ENCODE measurements at places on chromosomes 5 and 9.

DNA sequence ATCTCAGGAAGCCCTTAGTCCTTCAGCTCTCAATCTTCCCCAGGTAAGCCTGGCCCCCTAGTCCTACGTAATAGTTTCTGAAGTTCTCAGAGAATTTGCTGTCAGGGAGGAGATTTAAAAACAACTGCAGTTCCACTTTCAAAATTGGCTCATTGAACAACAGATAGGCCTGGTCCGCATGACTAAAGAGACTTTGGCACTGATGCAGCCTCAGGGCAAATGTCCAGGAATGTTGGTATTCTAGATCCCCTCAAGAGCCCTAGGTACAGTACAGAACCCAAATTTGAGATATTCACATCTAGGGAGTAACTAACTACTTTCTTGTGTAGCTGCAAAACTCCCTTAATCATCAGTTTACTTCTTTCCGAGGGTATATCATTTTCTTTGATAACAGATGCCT is 162.8 kb downstream of the GABRG2 start:
- DNase-seq, result no peak

GRCh38 chr9:136345281-136346156 is 18.0 kb downstream of the DNLZ start:
- peak; percentile 52 for DNase-seq

DNA sequence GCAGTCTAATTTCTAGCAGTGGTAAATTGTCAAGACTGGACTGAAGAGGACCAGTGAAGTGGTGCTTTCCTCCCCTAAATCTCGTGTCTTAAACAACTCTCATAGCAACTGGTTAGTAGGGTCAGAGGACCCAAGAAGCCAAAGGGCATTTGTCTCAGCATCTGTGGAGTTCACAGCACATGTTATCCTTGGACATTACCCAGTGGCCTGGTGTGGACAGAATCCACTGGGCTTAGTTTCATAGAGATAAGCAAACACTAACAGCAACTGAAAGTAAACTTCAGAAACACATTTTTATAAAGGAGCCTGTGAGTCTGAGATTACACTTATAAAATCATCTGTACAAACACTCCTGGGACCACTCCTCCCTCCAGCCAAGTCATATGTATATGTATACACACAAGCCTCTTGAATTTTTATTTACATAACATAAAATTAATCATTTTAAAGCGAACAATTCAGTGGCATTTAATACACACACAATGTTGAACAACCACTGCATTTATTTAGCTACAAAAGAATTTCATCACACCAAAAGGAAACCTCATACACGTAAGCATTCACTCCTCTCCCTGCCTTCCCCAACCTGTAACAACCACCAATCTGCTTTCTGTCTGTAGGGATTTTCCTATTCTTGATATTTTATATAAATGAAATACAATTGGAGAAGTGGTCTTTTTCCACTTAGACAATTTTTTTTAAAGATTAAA is 457.8 kb downstream of the RASEF start:
- no peak for DNase-seq

GRCh38 chr9:105901514-105902109 is 207.3 kb downstream of the TMEM38B start:
- peak; percentile 21 for DNase-seq

DNA sequence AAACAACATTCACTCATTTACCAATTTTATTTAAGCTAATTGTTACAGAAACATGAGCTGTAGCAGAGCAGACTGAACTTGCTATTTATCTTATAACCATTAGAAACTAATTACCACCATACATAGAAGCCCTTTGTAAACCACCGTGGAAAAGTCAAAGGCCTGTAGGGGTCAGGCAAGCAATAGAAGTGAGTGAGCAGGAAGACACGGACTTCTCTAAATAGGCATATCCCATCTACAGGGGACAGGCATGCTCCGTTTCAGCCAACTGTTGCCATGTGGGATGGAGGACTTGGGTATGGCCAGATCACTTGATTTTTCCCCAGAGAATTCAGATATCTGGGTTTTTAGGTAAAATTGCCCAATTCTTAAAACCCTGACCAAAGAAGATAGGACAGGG is 44.8 kb downstream of the PRRC1 start:
- peak; percentile 13 for DNase-seq

GRCh38 chr5:111892949-111893348 is 136.0 kb upstream of the NREP start:
- no peak for DNase-seq

- DNase-seq, result no peak
Observed at GRCh38 chr9:16459421-16460148, 410.9 kb downstream of the BNC2 start.

GRCh38 chr5:62259699-62260250 is 46.2 kb upstream of the KIF2A start:
- no peak for DNase-seq

- no peak for DNase-seq
Observed at GRCh38 chr5:150077060-150077459, 9.3 kb downstream of the CSF1R start.

- DNase-seq, result no peak
Observed at GRCh38 chr9:20042128-20042711, 253.4 kb upstream of the SLC24A2 start.

- DNase-seq, result no peak
Observed at GRCh38 chr5:159936686-159937329, 20.5 kb downstream of the ADRA1B start.

DNA sequence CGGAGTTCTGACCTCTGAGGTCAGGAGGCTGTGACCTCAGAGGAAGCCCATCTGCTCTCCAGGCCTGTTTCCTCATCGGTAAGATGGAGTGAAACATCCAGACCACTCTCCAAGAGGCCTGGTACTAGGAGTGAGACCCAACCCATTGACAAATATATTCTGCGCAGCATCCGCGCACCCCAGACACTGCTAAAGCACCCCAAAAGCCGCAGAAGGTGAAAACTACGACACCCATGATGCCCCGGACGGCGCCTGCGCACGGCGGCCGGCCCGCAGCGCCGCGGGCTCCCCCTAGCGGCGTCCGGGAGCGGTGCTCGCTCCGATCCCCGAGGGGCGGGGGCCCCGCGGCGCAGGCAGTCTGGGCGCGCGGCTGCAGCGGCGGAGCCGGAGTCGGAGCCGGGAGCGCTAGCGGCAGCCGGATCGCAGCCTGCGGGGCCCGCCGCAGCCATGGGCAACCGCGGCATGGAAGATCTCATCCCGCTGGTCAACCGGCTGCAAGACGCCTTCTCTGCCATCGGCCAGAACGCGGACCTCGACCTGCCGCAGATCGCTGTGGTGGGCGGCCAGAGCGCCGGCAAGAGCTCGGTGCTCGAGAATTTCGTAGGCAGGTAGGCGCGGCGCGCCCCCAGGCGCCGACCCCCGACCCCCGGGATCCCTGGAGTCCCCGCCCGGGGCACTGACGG is at the start of gene DNM1:
TSS of gene DNM1 (plus strand) at position 356 of the 683 bp plus-strand sequence. CDS start at position 448, 92 bp downstream.
- DNase-seq, result no peak

DNA sequence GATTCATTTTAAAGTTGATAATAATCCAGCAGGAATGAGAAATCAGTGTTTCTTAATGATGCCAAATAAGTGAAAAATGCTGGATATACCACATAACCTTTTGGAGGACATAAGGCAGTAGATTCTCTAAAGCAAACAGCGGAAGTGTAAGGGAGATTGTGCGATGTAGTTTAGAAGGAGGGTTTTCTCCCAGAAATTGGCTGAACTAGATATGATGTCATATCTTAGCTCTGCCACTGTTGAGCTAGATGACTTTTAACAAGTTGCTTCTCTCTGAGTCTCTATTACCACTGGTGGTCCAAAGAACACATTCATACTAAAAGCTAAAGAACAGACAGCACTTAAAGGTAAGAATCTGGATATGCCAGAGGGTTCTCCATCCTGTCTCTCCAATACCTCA is 107.0 kb downstream of the NR6A1 start:
- no peak for DNase-seq

- no peak for DNase-seq
Observed at GRCh38 chr9:127788337-127789011, 2.6 kb downstream of the CDK9 start.

DNA sequence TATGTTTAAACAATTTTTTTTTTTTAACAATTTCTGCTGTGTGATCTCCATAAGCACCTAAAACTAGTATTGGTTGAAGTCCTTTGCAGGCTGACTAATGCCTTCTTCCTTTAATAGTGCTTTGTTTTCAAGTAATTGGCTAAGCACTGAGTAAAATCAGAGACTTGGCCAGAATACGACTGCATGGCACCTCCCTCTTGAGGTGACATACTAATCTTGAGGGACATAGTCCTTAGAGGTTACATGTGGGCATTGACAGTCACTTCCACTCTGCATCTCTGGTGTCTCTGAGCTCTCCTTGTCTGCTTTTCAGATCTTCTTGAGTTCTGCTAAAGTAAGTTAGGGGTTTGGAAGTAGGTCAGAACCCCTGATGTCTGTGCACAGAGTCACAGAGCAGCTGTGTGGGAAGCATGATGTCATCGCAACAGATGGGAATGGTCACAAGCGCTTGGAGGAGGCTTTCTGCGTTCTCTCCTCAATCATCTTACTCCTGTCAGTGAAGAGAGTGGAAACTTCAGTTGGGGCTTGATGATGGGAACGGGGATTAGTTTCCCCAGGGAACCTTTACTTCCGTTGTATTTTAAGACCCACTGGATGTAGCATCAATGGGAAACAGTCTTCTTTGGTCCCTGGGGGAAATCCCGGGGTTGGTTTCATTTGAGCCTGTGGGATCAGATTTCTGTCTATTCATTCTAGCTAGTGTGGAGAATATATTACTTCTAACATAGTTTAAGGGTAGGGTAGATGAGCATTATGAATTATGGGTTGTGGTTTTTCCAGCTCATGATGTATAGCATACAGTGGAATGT is 136.9 kb downstream of the ARHGAP26 start:
- DNase-seq, result no peak

GRCh38 chr5:134267366-134268018 is 41.6 kb upstream of the PPP2CA start:
- DNase-seq, result no peak

- DNase-seq, result no peak
Observed at GRCh38 chr5:58818465-58818864, 235.6 kb downstream of the RAB3C start.

DNA sequence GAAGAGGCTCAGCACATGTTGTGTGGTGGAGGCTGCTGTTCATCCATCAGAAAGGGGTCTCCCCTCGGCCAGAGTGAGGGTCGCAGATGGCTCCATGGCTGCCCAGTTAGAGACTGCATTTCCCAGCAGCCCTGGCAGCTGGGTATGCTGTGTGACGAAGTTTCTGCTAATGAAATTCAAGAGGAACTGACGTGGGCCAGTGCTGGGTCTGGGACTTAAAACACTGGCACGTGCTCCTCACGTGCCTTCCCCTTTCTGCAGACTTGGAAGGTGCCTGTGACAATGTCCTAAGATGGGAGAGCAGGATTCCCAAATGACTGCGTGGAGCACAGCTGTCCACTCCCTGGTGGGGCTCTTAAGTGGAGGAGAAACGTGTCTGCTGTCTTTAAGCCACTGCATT is 114.5 kb upstream of the RAPGEF1 start:
- DNase-seq, result no peak

- DNase-seq, result no peak
Observed at GRCh38 chr9:117411547-117411946, 3.3 kb downstream of the ASTN2 start.

DNA sequence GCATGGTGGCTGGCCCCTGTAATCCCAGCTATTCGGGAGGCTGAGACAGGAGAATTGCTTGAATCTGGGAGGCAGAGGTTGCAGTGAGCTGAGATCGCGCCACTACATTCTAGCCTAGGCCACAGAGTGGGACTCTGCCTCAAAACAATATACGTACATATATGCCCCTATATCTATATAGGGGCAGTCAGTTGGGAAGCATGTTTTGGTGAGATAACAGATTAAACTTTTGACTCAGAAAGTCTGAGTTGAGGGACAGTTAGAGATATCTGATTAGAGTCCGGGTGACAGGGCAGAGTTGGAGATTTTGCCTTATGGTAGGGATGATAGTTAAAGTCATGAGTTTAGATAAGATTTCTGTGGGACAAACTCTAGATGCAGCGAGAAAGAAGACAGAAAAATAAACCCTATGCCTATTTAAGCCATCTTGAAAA is 71.8 kb upstream of the ALDH1A1 start:
- DNase-seq, result no peak

DNA sequence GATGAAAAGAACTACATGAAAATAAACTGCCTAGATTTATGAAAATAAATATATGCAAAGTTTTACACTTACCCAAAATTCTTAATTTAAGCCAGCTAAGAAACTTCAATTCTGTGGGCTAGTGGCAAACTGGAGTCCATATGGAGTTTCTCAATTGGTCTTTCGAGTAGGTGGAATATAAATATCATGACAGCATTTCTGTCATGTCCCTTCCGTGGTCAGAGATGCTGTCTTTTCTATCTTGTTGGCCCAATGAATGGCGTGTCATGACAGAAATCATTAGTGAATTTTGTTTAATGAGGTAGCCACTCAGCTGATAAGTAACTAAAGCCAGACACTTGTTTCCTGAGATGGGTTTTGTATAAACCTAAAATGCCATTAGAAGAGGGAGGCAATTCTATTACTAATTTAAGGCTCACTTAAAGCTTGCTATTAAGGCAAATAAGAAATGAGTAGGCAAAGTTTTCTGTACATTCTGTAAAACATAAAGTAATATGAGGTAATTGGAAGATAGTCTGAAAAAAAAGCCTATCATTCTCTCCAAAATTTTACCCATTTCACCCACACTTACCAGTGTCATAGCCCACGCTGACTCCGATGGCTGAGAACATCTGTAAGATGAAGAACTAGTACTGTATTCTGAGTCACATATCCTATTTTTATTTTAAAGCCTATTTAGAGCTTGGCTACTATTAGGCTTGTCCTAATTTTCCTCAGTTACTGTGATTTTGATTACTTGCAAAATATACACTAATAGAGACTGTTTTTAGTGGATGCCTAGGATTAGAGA is 419.3 kb upstream of the MEF2C start:
- DNase-seq, result no peak

DNA sequence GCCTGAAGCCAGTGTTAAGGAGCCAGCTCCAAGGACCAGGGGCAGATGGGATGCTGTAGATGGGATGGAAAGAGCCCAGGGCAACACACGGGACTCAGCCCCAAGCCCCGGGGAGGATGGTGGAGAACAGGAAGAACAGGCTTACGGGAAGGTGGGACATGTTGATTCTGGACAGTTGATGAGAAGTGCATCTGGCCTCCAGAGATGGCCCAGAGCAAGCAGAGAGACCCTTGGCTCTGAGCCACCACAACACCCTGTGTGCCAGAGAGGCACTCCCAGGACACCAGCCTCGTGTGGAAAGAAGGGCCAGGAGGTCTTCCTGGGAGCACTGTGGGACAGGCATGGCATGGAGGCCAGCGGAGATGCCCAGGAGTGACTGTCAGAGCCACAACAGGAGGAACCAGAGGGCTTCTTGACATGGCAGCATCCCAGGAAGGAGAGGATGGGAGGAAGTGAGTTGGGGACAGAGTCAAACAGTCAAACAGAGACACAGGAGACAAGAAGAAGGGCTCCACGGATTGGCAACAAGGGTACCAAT is 156.3 kb upstream of the MVB12B start:
- DNase-seq, result no peak

- no peak for DNase-seq
Observed at GRCh38 chr5:159161361-159162214, 47.8 kb downstream of the RNF145 start.

Measured in amygdala (tissue), 56 donors.